ENCODE measurements at places on chromosomes 6 and 20. TPM values are rescaled to one million over a fixed set of nuclear protein-coding genes. Genes with fewer than 3 reads are reported as not detected.

PTPRT gene
- total RNA-seq, result not detected

CCN6 gene
- 8.2 TPM for total RNA-seq

MAPK13 gene
- 11.9 TPM for total RNA-seq

TINAG gene
- not detected for total RNA-seq

MYLK2 gene
- total RNA-seq, result 0.24 TPM

FAM83C gene
- not detected for total RNA-seq

PTPRK gene
- 95.5 TPM for total RNA-seq

RBPJL gene
- not detected for total RNA-seq

CCN2 gene
- total RNA-seq, result 65.4 TPM

MCCD1 gene
- not detected for total RNA-seq

OR2B6 gene
- not detected for total RNA-seq

DNA sequence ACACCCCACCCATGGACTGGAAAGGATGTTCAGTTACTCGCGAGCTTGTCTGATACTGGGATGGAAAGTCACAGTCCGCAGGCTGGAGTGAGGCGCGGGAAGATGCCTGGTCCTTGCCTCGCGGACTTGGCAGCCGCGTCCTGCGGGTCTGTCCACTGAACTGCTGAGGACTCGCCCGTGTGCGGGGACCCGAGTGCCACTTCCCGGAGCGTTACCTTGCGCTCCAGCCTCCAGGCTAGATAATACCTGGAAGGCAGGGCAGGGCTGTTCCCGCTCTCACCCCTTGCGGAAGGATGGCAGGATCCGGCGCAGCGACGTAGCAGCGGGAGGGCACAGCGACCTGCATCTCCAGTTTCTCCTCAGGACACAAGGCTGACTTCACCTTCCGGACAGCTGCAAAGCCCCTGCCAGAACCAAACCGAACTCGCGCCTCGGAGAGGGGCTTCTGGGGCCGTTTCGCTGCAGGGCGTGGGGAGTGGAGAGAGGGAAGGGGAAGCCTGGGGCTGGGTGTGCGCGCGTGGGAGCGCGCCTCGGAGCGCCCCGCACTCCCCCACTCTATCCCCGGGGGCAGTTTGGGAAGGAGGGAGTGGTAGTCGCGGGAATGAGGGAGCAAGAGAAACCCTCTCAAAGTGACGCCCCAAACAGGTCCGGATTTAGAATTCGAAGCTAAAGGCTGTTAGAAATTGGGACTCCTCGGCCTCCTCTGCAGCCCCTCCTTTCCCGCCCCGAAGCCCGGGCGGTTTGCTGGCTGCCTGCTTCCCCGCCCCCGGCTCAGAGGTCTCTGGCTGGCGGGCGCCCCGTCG, at the start of gene KCNQ5:
Gene KCNQ5, plus strand, starts transcription at position 774 of the 803 bp plus-strand sequence.
- DNase-seq, result peak; percentile 20

- no peak for DNase-seq
These were observed 17.1 kb downstream of the RNF182 start for GRCh38 chr6:13941902-13942301.

DNA sequence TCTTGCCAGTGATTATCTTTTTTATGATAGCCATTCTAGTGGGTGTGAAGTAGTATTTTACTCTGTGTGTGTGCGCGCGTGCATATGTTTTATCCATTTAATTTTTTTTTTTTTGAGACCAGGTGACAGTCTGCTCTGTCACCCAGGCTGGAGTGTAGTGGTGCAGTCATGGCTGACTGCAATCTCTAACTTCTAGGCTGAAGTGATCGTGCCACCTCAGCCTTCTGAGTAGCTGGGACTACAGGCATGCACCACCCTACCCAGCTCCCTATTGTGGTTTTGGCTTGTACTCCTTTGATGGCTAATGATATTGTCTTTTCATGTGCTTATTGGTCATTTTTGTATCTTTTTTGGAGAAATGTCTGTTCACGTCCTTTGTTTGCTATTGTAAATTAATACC, 33.3 kb downstream of the ITCH start:
- DNase-seq, result no peak

DNA sequence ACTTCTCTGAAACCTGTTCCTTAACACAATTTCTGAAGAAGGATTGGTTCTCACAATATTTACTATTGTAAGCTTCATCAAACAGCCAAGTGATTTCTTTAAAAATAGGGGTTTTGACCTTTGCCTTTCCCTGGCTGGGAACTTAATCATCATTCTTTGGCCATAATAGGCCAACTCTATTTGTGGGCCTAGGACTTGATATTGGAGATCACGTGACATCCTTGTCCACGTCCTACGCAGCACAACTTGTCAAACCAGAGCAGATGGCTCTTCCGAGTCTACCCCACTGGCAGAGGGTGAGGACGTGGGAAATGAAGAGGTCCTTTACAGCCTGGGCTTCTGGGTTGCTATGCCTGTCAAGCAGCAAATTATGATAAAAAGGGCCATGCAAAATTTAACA, 1030.6 kb downstream of the KIF16B start:
- DNase-seq, result no peak

DNA sequence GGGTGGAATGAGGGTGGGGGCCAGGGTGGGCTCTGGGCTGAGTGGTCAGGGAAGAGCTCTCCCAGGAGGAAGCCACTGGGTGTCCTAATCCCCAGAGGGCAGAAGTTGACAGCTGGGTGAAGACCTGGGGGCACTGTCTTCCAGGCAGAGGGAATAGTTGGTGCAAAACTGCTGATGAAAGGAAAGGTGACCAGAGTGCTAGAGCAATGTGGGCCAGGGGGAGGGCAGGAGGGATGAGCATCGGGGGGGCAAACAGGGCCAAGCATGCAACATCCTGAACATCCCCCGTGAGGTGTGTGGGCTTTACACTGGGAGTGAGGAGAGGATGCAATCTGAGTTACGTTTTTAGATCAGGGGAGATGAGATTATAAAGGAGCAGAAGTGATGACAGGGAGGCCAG, 97.8 kb downstream of the NOL4L start:
- DNase-seq, result no peak

- DNase-seq, result peak; percentile 86
These were observed 667.9 kb downstream of the EPM2A start for GRCh38 chr6:145067430-145067829.

GRCh38 chr6:15264902-15265761, 19.3 kb downstream of the JARID2 start:
- DNase-seq, result no peak

- peak; percentile 8 for DNase-seq
These were observed 4.2 kb downstream of the FOXC1 start for GRCh38 chr6:1613688-1614447.

DNA sequence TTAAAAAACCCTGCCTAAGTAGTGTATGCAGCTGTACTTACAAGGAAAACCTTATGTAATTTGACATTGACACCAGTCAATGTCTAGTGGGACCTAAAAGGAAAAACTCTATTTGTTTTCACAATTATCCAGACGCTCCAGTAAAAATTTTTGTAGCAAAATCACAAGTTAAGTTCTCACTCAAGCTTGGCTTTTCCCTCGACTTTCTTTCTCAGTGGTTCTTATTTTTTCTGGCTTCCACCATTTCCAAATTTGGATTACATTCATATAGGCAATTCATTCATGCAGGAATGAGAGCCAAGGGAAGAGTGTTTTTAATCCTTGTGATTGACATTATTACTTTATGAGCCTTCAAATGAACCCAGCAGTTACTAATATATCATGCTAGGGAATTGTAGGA, 66.0 kb upstream of the ADGRG6 start:
- no peak for DNase-seq

- no peak for DNase-seq
These were observed 16.1 kb upstream of the HFE start for GRCh38 chr6:26071135-26071534.

DNA sequence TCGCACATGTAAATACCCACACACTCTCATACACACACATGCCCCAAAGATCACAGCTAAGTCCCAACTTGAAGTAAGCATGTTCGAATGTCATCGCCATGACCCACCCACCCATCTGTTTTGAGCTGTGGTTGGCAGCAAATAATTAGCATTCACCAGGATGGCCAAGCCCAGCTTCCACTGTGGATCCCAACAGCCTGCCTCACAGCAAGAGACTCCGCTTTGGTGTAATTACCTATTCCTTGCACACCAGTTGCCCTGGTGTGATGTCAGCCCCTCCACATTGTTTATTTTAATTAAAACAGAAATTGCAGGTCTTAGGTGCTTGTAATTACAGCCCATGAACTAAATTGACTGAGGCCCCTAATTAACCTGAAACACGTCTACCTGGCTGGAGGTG, 81.1 kb downstream of the MAFB start:
- DNase-seq, result no peak

- no peak for DNase-seq
These were observed 117.3 kb downstream of the OPRM1 start for GRCh38 chr6:154156135-154156896.

DNA sequence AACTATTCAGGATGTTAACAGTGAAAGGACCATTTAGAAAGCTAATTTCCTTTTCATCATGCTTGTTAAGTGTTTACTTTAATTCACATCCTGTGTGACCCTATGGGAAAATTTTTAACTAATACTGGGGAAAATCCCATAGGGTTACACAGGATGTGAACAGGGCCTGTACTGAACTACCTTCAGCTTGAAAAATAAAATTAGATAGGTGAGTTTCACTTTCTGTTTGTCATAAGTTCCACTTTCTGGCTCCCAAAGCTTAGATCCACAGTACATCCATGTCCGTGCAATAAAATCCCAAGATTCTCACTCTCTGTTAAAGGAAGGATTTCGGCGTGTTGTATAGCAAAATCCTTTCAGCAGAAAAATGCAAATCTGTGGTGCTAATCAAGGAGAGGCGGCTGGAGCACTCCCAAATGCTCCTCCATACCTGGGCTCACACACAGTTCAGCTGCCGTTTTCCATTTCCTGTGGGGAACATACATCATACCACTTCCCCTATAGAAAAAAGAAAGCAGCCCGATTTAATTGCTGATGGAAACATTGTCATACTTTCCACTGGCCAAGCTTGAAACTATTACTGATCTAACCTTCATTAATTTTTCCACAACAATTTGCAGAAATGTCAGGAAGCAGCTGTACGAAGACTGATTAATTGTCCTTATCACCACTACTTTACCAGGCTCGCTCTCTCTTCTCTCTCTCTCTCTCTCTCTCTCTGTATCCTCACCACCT, 125.2 kb downstream of the HIVEP2 start:
- peak; percentile 73 for DNase-seq

DNA sequence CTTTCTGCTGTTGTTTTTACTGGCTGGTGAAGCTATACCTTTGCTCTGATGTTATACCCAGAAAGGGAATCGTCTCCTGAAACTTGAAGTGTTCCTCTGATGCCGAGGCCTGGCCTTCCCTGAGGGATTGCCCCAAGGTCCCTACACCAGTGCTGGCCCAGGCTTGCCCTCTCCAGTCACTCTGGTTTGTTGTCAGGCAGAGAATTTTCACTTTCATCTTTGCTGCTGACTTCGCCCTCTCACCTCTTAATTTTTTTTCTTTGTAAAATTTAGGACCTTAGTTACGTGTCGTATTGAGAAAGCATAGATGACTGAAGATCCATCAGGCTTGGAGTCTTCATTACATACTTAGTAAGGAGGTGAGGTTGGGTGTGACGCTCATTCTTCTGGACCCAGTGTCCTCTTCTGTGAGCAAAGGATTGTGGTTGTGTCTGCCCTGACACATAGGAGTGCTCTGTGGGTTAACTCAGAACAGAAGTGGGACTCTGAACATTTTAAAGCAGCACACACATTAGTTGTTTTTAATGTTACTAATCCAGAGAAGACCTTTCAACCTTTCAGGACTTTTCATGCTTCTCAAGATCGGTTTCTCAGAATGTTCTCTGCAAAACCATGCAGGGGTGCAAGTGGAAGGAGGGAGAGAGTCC, 45.4 kb downstream of the TULP4 start:
- DNase-seq, result no peak

DNA sequence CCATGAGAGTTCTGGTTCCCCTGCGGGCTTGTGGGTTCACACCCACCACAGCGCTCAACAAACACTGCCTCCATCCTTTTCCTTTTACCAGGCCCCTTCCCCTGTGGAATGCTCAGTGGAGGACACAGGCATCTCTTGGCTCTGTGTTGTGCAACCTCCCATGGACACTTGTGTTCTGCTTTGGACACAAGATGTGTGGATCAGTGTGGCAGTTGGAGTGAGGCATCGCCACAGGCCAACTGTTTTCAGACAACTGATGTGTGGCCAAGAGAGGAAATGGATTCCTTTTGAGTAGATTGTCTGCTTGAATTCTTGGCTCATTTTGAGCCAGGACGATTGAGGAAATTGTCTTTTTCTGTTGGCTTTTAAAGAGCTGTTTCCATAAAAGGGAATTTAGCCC, 26.8 kb downstream of the CST8 start:
- DNase-seq, result no peak

DNA sequence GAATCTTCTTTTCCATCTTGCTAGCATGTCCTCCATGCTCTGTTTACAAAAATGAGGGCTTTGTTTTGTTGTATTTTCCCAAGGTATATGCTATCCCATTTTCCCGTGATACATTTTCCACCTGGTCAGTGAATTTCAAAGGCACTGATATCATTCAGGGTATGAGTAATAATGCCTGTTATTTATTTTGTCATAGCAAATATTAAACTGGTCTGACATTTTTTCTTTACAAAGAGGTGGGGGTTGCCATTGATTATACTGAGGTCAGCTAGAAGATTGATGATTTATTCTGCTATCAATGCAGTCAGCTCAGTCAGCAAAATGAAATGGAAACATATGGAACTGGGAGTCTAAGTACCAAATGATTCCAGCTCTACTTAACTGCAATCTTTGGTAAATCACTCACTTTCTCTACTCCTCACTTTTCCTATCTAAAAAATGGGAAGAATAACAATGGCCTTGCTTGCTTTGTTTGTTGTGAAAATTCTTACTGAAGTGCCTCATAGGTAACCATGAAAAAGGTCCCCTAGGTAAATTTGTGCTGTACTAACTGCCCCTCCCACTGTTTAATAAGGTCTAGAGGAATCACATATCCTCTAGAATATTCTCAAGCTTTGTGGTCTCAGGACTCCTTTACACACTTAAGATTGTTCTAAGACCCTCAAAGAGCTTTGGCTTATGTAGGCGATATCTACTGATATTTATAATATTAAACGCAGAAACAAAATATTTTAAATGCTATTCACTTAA, 64.0 kb downstream of the ARHGAP18 start:
- DNase-seq, result no peak

GRCh38 chr6:7561153-7561964, 19.9 kb downstream of the DSP start:
- peak; percentile 89 for DNase-seq

GRCh38 chr6:113169484-113169883, 687.7 kb upstream of the MARCKS start:
- DNase-seq, result peak; percentile 11

GRCh38 chr6:80667006-80667405, 560.5 kb downstream of the BCKDHB start:
- no peak for DNase-seq

GRCh38 chr6:119124079-119124824, 45.8 kb upstream of the FAM184A start:
- DNase-seq, result no peak

GRCh38 chr20:44780226-44780625, 30.1 kb downstream of the RIMS4 start:
- peak; percentile 33 for DNase-seq

DNA sequence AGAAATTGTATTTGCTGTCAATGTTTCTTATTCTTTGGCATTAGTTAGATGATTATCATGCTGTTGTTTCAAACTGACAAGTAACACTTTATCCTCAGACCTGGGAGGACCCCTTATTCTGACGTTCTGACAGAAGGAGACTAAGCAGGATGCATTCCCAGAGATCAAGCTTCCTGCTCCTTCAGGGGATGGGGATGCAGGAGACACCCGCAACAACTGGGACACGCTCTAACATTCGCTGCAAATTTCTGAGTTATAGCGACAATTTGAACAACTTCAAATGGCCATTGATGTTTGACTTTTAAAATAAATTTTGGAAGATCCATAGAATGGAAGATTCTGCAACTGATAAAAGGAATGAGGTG, 69.0 kb upstream of the ZNF184 start:
- DNase-seq, result no peak

- DNase-seq, result peak; percentile 88
These were observed at the start of gene SLC35B3 for GRCh38 chr6:8435093-8435844. Gene SLC35B3 (minus strand): TSS chr6:8435545.

All from mammary epithelial cell (primary cell).